Type B pancreatic cell (in vitro differentiated cells): ENCODE measurements at places on chromosomes 2 and 18. TPM values are rescaled to one million over a fixed set of nuclear protein-coding genes. Genes with fewer than 3 reads are reported as not detected.

Gene IL36B
- not detected in 2 replicates for total RNA-seq

- no peaks in the 10 kb centered on the region for H3K27me3 ChIP-seq
- no peak for DNase-seq
- no peak overlapping the region for H3K27ac ChIP-seq
- H3K4me1 ChIP-seq: no peaks in the 10 kb centered on the region
Measured at GRCh38 chr2:237752761-237753165, 45.8 kb upstream of the RBM44 start.

DNA sequence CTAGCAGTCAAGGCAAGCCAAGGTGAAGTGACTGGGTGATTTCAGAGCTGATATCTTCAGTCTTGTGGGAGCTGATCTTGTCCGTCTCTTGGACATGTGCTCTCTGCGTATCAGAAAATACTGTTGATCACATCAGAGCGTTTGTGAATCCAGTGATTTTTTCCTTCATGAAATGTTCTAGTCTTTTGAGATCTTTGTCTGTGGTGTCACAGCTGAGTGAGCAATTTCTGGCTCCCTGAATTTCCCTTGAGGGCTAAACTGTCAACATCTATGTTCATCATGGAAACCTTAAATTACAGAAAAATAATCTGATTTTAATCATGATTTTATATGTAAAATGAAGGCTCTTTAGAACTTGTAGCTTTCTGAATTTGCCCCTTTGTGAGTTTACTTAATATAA lies 432.0 kb downstream of the CCDC85A start:
- DNase-seq: no peak
- no peak overlapping the region for H3K4me3 ChIP-seq
- no peaks in the 10 kb centered on the region for H3K27me3 ChIP-seq
- no peaks in the 10 kb centered on the region for H3K4me1 ChIP-seq

DNA sequence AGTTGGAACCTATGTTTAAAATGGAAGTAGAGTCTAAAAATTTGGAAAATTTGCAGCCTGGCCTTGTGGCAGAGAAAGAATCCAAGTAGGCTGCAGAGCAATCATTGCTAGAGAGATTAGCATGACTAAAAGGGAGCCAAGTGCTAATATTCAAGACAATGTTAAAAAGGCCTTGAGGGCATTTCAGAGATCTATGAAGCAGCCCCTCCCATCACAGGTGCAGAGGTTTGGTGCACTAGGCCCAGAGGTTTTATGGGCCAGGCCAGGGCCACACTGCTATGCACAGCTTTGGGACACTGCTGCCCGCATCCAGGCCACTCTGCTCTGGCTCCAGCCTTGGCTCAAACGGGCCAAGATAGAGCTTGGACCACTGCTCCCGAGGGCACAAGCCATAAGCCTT lies 6.7 kb upstream of the IL1A start:
- H3K4me1 ChIP-seq: peaks cover 15% of the 10 kb centered on the region
- no peak for DNase-seq
- no peaks in the 10 kb centered on the region for H3K27me3 ChIP-seq
- no peak overlapping the region for H3K4me3 ChIP-seq
- H3K27ac ChIP-seq: no peak overlapping the region
- H3K36me3 ChIP-seq: peaks cover 7% of the 10 kb centered on the region

DNA sequence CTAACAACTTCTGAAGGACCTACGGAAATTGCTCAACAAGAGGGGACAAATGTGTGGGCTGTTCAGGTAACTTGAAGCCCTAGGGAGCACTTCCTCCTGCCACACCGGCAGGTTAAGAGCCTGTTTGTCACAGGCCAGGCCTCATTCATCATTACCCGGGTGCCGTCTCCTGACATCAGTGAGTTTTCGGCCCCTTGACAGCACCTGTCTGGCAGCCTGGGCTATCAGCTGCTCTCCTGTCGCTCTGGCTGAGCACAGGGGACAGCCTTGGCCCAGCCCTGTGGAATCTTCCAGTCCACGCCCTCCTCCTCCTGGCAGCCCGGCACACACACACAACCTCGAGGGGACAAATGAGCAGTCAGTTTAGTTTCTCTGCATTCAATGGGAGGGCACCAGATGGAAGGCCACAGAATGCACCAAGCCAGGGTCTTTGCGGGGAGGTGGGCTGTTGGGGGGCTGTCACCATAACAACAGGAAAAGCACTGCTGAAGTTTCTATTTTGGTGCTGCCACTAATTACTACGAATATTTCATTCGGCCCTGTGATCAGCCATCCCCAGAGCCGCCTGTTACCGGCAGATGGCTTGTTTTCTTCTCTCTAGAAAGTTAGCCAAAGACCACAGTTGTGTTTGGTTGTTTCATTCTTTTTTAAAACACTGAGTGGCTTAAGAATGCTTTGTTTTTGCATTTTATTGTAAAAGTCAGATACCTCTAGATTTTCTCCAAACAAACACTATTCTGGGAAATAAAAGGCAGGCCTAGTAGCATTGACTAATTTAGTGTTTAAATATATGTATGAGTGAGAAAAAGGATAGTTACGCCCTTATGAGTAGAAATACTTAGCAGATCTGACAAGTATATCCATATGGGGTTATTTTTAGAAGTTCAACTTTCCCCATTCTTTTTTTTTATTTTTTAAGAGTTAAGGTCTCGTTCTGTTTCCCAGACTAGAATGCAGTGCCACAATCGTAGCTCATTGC lies 189.9 kb upstream of the NDUFV2 start:
- H3K4me3 ChIP-seq: peak overlapping the region; percentile 79
- peaks cover 12% of the 10 kb centered on the region for H3K4me1 ChIP-seq
- peak overlapping the region; percentile 94 for H3K27ac ChIP-seq
- no peaks in the 10 kb centered on the region for H3K27me3 ChIP-seq
- peaks cover 7% of the 10 kb centered on the region for H3K36me3 ChIP-seq

DNA sequence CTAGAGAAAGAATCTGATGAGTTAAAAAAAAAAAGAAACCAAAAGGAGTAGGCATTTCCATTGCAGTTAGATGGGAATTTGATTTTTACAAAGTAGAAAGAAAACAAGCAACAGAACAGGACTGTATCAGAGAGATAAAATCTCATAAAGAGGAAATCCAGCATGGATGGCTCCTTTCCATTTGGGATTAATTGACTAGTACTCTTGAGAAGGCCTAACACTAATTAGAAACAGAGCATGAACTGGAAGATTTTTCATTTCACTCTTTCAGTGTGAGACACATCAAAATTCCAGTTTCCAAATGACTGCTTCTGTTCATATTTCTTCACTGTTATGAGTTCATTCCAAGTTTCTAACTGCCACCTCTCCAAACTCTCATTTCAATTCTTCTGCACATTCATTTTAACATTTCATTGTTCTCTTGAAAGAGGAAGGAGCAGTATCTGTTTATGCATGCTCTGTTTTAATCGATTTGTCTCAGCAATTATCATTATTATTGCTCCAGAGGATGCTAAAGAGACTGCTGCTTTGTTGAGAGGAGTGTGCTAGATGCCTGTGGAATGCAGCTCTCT lies 108.8 kb upstream of the PIEZO2 start:
- peaks cover 35% of the 10 kb centered on the region for H3K4me1 ChIP-seq
- DNase-seq: no peak
- no peaks in the 10 kb centered on the region for H3K36me3 ChIP-seq
- peaks cover 3% of the 10 kb centered on the region for H3K27me3 ChIP-seq
- H3K27ac ChIP-seq: no peak overlapping the region
- H3K4me3 ChIP-seq: no peak overlapping the region

DNA sequence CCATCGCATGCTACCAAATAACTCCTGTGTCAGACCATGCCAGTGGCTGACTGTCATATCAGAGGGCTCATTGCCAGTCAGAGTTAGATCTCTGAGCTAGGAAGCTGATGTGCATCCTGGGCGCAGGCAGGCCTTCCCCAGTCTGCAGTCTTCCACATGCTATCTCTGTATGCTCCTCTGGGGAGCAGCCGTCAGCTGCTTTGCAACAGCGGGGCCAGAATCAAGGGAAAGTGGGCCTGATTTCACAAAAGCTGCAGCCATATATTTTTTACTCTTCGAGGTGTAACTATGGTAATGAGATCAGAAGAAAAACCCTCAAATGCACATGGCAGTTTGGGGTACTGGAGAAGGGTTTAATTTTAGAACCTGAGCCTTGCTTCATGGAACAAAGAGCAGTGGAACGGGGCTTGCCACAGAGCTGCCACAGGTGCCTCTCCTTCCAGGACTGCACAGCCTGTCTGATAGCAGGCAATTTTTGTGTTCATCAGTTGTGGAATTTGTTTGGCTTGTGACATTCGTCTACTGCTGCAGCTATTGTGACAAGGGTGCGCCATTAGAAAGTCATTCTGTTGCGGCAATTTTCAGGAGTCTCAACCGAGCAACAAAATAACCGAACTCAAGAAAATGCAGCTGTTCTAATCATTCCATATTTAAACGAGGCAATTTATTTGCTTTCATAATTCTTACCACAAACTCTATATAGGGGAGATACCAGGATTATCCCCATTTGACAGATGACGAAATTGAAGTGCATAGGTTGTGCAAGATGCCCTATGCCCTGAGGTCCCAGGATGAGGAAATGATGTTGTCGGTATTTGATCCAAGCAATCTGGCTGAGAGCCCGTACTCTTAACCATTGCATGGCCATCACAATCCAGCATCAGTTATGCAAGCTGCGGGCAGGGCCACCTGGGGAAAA lies 109.6 kb upstream of the CYRIA start:
- no peak overlapping the region for H3K27ac ChIP-seq
- DNase-seq: no peak
- no peak overlapping the region for H3K4me3 ChIP-seq
- no peaks in the 10 kb centered on the region for H3K36me3 ChIP-seq
- peaks cover 16% of the 10 kb centered on the region for H3K4me1 ChIP-seq

Gene ZNF385B
- total RNA-seq: 1.1 and 1.9 TPM in 2 replicates

Gene EMILIN1
- 2.7 and 60.7 TPM in 2 replicates for total RNA-seq

GRCh38 chr18:79597831-79598632 lies 81.6 kb upstream of the CTDP1 start:
- no peaks in the 10 kb centered on the region for H3K4me1 ChIP-seq
- H3K27ac ChIP-seq: no peak overlapping the region
- no peaks in the 10 kb centered on the region for H3K36me3 ChIP-seq

DNA sequence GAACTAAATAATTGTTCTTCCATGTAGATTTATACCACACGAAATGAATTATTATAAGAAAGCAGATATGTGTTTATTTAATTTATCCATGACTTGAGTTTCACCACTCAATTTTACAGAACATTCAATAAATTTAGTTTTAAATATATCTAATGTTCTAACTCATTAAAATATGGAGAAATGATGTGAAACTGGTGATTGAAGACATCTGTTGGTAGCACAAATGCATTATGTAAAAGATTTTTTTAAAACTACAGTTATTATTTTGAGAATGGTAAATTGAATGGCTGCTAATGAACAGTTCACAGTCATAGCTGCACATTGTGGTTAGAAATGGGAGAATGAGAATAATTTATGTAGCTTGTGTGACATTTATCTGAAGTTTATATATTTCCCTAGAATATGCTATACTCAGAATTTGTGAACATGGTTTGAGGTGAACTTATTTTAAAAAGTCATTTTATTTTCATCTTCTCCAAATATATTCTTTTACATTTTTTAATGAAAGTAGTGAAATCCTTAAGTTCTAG lies 203.5 kb downstream of the DPP4 start:
- no peaks in the 10 kb centered on the region for H3K27me3 ChIP-seq
- no peak overlapping the region for H3K27ac ChIP-seq
- H3K36me3 ChIP-seq: no peaks in the 10 kb centered on the region
- no peak for DNase-seq
- H3K4me1 ChIP-seq: no peaks in the 10 kb centered on the region
- H3K4me3 ChIP-seq: no peak overlapping the region

GRCh38 chr2:235201756-235202155 lies 249.9 kb downstream of the SH3BP4 start:
- H3K36me3 ChIP-seq: no peaks in the 10 kb centered on the region
- peak overlapping the region; percentile 53 for H3K27ac ChIP-seq
- peaks cover 8% of the 10 kb centered on the region for H3K27me3 ChIP-seq
- H3K4me3 ChIP-seq: no peak overlapping the region
- no peak for DNase-seq
- peaks cover 11% of the 10 kb centered on the region for H3K4me1 ChIP-seq

DNA sequence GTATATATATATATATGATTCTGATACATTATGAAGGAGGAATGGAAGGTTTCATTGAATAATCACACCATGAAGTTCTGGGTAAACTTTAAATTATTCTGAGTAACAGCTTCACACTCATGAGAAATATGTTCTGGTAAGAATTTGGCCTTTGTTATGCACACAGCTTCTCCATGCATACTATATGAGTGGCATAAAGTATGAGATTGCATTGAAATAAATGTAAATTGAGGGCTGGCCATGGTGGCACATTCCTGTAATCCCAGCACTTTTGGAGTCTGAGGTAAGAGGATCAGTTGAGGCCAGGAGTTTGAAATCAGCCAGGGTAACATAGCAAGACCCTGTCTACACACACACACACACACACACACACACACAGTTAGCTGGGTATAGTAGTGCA lies 50.0 kb upstream of the ARL5A start:
- no peak overlapping the region for H3K4me3 ChIP-seq
- H3K27me3 ChIP-seq: no peaks in the 10 kb centered on the region
- H3K36me3 ChIP-seq: no peaks in the 10 kb centered on the region

DNA sequence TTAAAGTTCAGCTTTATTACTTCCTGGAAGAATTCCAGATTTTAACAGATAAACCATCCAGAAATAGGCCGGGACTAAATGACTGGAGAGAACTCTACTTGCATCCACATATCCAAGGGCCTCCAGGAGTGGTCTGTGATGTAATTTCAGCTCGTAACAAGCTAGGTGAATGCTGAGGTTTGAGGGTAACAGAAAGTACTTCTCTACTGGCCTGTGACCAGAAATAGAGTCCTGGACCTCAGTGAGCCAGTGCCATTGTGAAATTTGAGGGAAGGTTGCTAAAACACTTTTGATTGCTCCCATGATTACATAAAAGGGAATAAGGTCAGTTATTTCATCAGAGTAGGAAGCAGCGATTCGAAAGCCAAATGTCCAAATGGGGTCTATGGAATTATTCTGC lies 158.1 kb downstream of the DOCK10 start:
- no peak for DNase-seq
- H3K27ac ChIP-seq: no peak overlapping the region
- peaks cover under 1% of the 10 kb centered on the region for H3K27me3 ChIP-seq
- H3K4me1 ChIP-seq: no peaks in the 10 kb centered on the region
- no peaks in the 10 kb centered on the region for H3K36me3 ChIP-seq

GRCh38 chr2:18178736-18179349 lies 300.4 kb downstream of the KCNS3 start:
- H3K36me3 ChIP-seq: no peaks in the 10 kb centered on the region
- H3K27ac ChIP-seq: no peak overlapping the region
- peaks cover 5% of the 10 kb centered on the region for H3K4me1 ChIP-seq
- no peak overlapping the region for H3K4me3 ChIP-seq
- peaks cover 22% of the 10 kb centered on the region for H3K27me3 ChIP-seq

Gene CDK15
- total RNA-seq: 1.8 TPM in 1 of 2 replicates, not detected in the other

- H3K4me1 ChIP-seq: peaks cover 26% of the 10 kb centered on the region
- no peak overlapping the region for H3K27ac ChIP-seq
- H3K27me3 ChIP-seq: peaks cover 39% of the 10 kb centered on the region
- peaks cover 3% of the 10 kb centered on the region for H3K36me3 ChIP-seq
- peak overlapping the region; percentile 84 for H3K4me3 ChIP-seq
Measured at GRCh38 chr18:11146238-11146946, 3.0 kb downstream of the PIEZO2 start.
